NCI-H526 (cell line): ENCODE measurements at places on chromosomes 7 and 10.

GRCh38 chr10:74988832-74989561, 122.5 kb upstream of the SAMD8 start:
- no peak for DNase-seq

- no peak for DNase-seq
Observed at GRCh38 chr7:36161996-36162395, 8.9 kb downstream of the EEPD1 start.

DNA sequence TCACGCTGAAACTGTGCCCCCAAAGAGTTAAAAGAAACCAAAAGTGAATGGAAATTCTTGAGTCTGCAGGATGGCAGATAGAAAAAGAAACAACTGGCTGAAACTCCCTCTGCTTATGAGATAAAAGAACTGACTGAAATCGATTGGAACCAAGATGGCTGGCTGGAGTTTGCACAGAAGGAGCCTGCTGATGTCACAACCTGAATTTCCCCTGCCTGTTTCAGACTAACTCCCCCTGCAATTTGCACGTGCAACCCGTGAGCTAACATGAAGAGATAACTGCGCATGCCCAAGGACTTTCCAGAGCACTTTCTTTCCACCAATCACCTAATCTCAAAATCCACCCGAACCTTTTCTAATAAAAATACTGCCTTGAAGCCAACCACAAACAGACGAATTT, 435.5 kb downstream of the CALN1 start:
- no peak for DNase-seq

DNA sequence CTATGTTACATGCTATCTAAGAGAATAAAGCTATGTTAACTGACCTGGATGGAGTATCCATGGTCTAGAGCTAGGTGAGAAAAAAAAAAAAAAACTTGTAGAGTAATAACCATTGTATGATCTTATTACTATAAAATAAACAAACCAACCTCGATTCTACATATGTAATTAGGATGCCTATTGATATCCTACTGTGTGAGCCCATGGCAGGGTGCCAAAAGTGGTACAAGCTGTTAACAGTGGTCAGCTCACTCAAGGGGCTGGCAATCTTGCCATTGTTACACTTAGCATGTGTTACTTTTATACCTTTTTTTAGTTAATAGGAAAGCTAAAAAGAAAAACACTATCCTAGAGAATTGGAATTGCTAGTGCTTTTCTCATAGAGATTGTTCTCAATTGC, 13.5 kb upstream of the IL6 start:
- no peak for DNase-seq

DNA sequence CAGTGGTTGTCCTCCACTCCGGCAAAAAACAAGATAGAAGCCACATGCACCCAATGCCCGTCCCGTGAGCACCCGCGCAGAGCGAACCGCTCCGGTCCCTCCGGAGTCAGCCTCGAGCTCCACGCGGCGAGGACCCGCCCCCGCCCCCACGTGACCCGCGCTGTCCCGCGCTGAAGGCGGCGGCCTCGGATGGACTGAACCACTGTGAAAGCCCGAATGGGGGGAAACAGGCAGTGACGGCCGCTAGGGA, 766 bp upstream of the EIF3B start:
- DNase-seq, result no peak

GRCh38 chr7:72343991-72344390, 68.1 kb downstream of the CALN1 start:
- no peak for DNase-seq

DNA sequence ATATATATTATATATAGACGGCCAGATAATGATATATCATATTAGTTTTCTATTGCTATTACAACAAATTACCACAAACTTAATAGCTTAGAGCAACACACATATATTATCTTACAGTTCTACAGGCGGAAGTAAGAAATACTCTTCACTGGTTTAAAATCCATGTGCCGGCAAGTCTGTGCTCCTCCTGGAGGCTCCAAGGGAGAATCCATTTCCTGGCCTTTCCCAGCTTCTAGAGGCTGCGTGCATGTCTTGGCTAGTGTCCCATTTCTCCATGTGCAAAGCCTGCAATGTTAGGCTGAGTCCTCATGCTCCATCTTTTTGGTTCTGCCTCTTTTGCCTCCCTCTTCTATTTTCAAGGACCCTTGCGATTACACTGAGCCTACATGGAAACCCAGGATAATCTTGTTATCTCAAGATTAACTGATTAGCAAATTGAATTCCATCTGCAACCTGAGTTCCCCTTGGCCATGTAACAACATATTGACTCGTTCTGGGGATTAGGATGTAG, 23.9 kb upstream of the PNLIPRP3 start:
- DNase-seq, result no peak

DNA sequence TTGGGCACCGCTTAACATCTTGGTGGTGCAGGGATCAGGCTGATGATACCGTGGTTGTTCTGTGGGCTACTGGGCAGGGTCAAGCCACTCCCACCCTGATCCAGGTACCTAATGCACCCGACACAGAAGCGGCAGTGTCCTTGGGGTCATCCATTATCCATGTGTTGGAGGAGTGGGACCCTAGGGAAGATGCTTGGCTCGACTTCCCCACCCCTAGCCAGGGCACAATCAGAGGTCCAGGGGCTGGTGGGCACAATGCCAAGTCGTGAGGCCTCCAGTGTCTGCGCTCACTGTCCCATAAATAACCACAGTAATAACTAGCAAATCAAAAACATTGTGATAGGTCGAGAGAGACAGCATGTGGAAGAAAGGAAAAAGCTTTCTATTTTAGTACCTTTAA, 37.7 kb downstream of the HTRA1 start:
- no peak for DNase-seq

- DNase-seq, result peak; percentile 80
Observed at GRCh38 chr10:34281661-34282582, 533.2 kb downstream of the PARD3 start.

DNA sequence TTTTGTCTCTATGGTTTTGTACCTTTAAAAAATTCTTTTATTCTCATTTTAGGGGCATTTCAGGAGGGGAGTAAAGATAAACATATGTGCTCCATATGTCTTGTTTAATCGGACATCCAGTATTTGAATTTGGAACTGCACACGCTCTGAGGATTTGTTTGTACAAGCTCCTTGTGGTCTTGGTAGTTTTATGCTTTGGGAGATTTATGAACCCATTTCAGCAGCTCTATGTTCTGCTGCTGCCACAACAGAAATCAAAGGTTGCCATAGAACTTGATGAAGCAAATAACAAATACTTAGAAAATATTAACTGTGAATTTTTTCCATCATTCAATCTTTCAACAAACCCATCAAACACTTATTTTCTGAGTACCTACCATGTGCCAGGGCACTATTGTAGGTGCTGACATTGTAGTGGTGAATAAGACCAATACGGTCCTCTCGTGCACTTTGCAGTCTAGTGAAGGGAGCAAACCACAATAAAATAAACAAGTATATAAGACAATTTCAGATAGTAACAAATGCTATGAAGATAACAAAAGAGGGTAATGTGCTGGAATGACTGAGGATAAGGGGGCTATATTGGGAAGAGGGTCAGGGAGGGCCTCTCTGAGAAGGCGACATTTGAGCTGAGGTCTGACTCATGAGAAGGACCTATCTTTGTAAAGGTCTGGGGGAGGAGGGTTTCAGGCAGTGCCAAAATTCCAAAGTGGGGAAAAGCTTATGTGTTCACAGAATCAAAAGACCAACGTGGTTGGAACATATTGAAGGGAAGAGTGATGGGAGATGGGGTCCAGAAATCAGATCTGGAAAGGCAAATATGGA, 30.4 kb downstream of the MYPN start:
- DNase-seq, result no peak

DNA sequence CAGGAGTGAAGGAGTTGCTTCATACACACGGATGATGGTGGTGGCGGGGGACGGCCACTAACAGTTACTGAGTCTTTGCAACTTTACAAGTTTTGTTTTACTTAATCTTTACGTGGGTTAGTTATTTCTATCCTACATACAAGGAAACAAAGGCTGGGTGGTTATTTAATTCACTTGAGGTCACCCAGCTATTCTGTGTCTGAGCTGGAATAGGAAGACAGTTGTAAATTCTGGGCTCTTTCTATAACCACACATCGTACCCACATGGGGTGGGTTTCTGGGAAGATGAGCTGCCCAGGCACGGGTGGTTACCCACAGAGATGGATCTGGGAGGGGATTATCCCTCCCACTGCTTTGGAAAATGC, 137.9 kb downstream of the ANLN start:
- no peak for DNase-seq

- DNase-seq, result no peak
Observed at GRCh38 chr10:15202639-15203038, 34.1 kb upstream of the NMT2 start.

DNA sequence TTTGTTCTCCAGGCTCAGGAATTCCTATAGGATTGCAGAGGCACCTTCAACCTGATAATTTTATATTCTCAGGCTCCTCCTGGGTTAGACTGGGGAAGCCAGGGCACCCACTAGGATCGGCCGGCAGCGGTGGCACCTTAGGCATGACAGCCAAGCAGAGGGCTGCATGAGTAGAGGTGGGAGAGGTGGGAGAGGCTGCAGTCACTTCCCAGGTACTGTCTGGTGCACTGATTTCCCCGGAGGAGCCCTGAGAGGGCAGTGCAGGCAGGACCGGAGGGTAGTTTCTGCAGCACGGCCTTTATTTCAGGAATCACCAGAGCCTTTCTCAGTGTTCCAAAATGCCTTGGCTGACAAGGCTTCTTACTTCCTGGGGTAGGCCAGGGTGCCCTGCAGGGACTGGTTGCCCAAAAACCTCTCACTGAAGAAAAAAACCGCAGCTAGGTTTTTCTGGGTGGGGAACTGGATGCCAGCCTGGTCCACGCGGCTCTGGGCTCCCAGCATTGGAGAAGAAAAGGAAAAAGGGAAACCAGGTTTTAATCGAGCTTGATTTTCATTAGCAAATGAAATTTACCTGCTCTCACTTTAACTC, 3.6 kb upstream of the HOXA13 start:
- no peak for DNase-seq

- no peak for DNase-seq
Observed at GRCh38 chr10:52220947-52221346, 93.1 kb upstream of the DKK1 start.

DNA sequence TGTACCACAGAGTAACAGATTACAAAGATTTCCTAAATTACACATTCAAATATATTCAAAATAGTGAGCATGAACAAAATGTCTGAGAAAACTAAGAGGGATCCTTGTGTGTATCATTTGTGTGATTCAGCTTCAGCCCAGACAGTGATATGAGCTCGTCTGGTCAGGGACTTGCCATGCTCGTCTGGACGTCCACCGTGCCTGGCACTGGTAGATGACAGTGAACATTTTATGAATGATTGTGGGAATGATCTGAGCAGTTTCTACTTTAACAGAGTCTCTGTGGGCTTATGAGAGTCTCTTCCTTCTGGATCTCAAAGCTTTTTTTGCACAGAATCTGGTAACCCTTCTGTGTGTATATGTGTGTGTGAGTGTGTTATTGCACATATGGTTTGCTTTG, 34.2 kb upstream of the ANKRD2 start:
- DNase-seq, result no peak

GRCh38 chr7:30828591-30828990, 57.4 kb downstream of the MINDY4 start:
- DNase-seq, result no peak
